ENCODE measurements at places on chromosomes 2 and 18.
A peak's percentile ranks its signal among the peaks of the same experiment; 100 is the strongest.

DNA sequence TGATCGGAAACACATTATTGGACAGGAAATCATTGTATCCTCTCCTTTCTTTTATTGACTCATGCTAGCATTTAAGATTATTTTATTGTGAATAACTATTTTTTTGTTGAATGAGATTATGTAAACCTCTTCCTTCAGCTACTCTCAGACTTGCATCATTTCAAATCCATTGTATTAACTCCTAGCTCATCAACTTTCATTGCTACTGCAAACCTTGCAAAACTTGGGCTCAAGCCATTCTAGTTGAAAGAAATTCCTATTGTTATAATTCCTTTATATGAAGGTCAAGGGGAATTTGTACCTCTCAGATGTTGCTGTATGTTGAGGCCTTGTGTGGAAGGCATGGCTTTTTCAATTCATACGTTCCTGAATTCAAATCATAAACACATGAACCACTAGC is 1764.6 kb downstream of the SUCLG1 start:
- no peak for DNase-seq

DNA sequence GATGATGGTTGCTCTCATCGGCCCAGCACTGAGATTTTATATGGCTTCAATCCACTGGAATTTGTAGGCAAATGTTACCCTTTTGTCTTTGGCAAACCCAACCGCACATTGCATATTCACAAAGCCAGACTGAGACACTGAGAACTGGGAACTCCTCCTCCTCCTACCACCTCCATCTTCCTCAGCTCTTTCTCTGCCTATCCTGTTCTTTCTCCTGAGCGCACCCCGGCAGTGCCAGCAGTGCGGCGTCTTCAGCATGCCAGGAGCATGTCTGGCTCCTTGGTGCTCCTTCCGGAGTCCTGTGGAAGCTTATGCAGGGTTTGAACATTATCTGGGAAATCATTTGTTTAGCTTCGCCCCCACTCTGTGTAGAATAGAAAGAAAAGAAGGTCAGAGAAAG is 50.8 kb downstream of the TRIB2 start:
- no peak for DNase-seq

DNA sequence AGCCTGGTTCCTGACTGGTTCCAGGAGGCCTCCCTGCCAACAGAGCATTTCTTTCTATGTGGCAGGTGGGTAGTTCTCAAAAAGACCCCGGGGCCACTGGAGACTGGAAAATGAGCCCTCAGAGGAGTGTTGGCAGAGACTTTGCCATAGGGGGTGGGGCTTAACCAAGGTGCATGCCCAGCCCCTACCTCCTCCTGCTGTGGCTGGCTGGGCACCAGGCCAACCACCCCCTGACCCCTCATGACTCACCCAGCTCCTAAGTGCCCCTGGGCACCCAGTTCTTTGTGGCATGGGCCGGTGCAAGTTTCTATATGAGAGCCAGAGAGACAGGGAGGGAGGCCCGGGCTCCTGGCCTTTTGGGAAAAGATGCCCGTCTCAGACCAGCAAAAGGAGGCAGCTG is 98.2 kb upstream of the SMAD2 start:
- DNase-seq = no peak

GRCh38 chr2:147543056-147543455 is 301.8 kb upstream of the ACVR2A start:
- DNase-seq = no peak

DNA sequence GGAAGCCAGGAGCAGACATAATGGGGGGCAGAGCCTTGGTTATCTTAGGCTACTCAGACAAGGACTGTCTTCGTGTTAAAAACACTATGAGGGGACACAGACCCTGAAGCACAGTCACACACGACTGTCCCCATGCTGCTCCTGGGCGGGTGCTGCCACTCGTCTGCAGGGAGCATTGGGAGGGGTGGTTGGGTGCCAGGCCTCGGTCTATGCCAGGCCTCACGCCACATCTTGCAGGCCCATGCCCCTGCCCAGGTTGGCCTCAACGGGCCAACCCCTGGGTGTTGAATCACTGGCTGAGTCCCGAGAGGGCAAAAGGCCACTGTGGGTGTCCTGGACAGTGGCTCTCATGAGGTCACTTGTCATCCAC is 97.9 kb downstream of the USP40 start:
- DNase-seq = no peak

- DNase-seq = peak; percentile 20
These were observed 27.9 kb downstream of the RIF1 start for GRCh38 chr2:151437630-151438029.

GRCh38 chr2:14706201-14706600 is 73.7 kb downstream of the LRATD1 start:
- no peak for DNase-seq

DNA sequence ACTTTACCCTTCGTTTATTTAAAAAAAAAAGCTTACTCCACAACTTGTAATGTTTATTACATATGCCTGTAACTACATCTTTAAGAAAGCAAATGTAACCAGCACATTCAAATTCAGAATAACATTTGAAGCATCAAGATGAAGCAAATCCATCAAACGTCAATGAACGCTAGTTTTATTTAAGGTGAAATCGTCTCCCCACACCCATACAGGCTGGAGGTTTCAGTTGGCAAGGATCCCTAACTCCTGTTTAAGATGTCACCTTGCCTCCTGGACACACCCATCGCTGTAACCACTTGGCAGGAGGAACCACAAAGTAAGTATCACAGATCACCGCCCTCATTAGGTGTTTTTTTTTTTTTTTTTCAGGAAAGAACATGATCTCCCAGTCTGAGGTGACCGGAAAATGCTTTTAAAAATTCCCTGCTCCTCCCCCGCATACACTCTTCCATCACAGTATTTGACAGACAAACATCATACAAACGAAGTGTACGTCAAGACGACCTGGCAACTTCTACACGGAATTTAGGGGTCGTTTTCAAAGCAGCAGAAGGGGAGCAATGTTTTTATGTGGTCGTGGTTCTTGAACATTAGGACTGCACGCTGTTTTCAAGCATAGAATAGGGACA is 19.7 kb upstream of the STPG4 start:
- DNase-seq = no peak

GRCh38 chr18:30342675-30343074 is 699.9 kb downstream of the DSC3 start:
- no peak for DNase-seq

DNA sequence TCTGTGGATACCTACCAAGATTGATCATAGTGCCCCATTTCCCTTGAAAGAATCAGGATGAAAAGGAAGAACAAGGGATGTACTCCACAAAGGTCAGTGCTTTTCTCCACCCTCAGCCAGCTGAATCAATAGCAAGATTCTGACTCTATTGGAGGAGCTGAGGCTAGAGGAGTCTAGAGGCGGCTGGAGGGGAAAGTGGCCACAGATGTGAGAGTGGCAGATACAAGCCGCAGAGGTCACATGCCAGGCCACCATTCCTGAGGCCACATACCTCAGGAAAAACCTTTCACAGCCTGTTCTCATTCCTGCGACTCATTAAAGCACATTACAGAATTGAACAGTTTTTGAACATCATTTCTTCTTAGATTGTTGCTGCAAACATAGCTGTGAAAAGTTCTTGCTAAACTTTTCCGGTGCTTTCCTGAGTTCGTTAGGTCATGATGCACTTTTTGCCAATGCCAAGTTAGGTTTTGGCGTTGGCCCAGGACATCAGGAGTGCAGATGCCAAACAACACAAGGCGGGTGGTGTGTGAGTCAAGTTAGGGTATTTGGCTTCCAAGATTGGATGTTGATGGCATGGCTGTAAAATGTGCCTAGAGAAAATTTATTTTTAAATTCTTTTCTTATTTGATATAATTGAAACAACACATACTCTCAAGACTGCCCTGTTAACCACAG is 160.7 kb upstream of the SP5 start:
- DNase-seq = no peak

DNA sequence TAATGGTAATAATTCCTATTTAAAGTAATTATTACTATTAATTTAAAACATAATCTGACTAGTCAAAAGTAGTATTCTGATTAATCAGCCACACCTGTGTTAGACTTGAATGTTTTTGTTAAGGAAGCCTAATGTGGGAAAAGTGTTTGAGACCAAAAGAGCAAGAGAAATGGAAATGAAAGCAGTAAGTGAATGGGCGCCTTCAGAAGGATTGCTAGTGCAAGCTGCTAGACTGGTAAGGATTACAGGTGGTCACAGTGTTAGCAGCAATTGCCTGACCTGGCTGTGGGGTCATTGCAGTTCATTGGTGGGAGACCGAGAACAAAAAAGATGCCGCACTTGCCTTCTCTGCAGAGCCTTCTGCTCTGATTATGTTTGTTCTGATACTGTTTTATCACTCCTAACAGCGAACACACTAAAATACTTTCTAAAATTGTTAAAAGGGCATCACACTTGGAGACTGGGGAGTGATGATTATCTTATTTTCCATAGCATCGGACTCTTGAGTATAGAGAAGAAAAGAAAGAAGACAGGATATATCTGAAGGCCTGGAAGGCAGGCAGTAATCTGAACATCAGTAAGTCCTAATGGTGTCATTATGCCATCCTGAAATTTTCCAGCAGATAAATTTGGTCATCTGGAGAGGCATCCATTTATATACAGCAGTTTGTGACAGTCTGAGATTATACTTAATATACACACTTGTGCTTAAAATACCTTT is 5.8 kb downstream of the SOCS6 start:
- DNase-seq = no peak

DNA sequence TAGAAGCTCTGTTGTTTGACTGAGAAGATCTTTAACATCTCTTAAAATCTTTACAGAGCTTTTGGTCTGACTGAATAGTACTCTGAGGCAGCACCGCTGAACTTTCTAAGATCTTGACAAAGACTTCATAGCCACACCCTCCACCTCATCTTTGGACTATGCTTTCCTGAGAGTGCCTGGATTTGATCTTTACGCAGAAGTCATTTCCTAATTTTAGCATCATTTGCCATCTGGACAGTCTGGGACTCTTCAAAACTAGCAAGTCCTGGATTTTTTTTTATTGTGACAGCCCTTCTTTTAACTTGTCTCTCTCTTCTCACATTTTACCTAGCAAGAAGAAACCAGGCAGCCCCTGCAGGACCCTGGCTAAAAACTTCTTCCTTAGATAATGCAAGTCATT is 188.8 kb downstream of the CTIF start:
- DNase-seq = no peak

DNA sequence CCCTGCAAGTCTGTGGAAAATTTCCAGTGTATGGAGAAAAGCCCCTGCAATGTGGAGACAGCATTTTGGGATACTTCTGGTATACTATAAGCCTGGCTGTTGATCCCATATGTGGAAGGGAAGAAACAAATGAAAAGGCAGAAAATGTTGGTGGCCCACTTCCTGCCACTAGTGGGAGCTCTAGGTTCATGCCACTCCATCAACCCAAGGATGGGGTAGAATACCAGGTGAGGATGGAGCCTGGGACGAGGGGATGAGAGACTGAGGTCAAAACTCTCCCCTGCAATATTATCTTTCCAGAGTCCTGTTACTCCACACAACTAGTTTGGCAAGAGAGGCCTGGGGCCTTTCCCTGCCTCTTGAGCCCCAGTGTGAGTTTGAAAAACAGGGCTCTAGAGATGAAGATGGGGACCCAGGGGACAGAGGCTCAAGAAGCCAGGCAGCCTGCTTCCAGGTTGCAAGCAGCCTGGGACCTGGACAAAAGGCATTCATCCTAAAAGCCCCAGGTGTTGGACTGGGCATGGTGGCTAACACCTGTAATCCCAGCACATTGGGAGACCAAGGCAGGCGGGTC is 31.9 kb downstream of the BMP10 start:
- no peak for DNase-seq

DNA sequence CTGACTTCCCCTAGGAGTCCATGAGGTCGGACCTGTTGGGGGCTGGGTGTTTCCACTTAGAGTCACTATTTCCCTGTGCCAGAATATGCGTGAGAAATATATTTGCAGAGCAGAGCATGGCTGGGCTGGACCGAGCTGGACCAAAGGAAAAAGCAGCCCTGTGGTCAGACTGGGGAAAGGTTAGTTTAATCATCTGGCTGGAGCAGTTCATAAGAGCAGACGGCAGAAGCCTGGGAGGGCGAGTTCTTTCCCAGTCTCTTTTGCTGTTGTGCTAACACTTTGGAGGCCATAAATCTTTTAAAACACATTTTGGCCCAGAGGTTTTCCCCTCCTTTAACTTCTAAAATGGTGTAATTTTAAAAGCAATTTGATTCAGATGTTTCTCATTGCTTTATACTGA is 66.5 kb downstream of the GLI2 start:
- no peak for DNase-seq

DNA sequence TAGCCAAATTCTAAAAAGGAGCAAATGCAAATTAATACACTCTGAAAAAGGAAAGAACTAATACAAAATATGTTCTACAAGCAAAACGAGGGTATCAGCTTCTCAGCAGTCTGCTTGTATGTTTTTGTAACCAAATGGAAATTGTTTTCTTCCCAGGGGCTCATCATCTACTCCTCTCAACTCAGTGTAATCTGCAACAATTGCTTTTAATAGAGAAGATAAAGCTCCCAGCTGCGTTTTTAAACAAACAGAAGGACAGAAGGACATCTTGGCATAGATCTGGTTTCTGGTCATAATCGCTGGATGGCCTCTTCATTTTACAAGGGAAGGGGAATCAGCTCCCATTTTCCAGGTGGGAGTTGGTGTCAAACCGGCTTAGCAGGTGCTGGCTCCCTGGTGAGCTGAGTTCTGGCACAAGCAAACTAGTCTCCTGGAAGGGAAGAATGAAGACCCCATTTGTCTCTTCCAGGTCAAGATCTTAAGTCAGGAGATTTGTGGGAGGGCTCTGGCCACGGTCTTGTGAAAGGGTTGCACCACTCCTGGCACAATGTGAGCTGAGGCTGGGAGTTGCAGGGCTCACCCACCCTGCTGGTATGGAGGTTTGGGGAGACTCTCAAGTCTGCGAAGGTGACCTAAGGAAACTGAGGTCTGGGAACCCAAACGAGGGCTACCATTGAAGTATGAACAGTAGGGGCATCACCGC is 41.6 kb downstream of the NPPC start:
- no peak for DNase-seq

DNA sequence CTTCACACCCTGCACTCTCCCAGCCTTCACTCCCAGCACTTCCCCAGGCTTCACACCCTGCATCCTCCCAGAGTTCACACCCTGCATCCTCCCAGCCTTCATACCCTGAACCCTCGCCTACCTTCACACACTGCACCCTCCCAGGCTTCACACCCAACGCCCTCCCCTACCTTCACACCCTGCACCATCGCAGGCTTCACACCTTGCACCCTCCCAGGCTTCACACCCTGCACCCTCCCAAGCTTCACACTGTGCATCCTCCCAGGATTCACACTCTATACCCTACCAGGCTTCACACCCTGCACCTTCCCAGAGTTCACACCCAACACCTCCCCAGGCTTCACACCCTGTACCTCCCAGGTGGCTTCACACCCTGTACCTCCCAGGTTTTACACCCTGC is 448.7 kb upstream of the MYT1L start:
- no peak for DNase-seq

DNA sequence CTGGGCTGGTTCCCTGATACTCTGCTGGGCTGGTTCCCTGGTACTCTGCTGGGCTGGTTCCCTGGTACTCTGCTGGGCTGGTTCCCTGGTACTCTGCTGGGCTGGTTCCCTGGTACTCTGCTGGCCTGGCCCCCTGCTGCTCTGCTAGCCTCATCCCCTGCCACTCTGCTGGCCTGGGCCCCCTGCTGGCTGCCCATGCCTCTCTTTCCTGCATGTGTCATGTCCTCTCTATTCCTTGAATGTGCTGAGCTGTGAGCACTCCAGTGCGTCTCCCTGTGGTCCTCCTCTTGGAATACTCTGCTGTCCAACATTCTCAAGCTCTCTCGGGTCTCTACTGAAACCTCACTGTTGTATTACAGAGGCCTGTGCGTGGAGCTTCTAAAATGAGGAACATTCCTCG is 216.3 kb downstream of the RNF144A start:
- DNase-seq = no peak

- DNase-seq = no peak
These were observed 14.3 kb upstream of the PRSS56 start for GRCh38 chr2:232505856-232506255.

All from NCI-H1694 (cell line).